ENCODE measurements at places on chromosomes 7 and 10. TPM values are rescaled to one million over a fixed set of nuclear protein-coding genes. Genes with fewer than 3 reads are reported as not detected.

Gene MYL10
- total RNA-seq: not detected

Gene CTTNBP2
- total RNA-seq: not detected

Gene FBXL13
- total RNA-seq: 0.54 TPM

Gene DGKI
- total RNA-seq: 30.2 TPM

Gene ABLIM1
- 14.2 TPM for total RNA-seq

Gene STEAP2
- not detected for total RNA-seq

Gene SH2D4B
- 0.18 TPM for total RNA-seq

- no peak for DNase-seq
Measured at GRCh38 chr7:28706584-28706983, 251.5 kb downstream of the TRIL start.

DNA sequence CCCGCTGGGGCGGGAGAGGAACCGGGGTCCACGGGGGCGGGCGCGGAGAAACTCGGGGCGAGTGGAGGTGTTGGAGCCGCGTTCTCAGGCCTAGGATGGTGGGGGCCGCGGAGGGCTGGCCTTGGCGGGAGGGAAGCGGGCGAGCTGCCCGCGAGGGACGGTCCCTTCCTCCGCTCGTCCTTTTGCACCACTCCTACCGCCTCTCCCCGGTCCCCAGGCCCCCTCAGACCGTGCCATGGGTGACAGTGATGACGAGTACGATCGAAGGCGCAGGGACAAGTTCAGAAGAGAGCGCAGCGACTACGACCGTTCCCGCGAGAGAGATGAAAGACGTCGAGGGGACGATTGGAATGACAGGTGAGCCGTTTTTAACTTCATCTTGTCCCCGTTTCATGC, 451 bp downstream of the SRRT start:
- peak; percentile 30 for DNase-seq

DNA sequence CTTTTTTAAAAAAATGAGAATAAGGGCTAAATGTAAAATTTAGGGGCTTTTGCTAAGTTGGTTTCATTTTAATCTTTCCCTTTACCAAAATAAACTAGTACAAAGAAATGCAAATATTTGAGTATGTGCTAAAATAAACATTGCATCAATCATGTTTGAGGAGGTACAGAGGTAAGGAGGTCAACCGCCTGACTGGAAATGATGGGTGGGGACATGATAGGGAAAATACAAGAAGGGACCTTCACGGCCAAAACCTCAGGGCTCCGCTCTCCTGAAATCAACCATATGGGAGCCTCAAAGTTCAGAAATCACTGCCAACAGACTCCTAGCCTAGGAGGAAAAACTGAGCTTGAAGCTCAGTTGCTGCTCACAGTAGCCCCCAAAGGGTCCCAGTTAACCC, 207.6 kb downstream of the AHR start:
- no peak for DNase-seq

DNA sequence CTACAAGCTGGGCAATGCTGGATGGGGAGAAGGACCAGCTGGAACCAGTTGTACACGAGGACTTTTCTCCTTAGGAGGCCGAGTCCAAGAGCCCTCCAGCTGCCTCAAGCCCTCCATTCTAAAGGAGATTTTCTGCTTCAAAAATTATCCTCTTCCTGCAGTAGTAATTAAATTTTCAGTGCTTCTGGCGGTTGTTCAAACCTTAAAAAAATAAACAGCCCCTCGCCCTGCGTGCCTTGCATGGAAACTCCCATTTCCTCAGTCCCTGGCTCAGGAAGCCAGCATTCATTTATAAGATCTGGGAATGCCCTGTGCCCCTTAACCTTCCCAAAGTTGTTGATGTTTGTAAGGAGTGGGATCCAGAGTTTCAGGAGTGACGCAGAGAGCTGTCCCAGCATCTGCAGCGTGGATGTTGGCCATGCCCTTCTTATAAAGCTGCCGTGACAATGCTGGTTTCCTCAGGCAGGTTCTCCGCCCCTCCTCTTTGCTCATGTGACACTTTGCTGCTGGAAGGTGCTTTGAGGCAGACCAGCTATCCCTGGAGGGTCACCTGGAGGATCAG, 24.0 kb upstream of the ACTR3B start:
- no peak for DNase-seq

- no peak for DNase-seq
Measured at GRCh38 chr10:127524908-127525665, 24.0 kb upstream of the NPS start.

GRCh38 chr10:95437669-95438068, 123.5 kb downstream of the SORBS1 start:
- no peak for DNase-seq

DNA sequence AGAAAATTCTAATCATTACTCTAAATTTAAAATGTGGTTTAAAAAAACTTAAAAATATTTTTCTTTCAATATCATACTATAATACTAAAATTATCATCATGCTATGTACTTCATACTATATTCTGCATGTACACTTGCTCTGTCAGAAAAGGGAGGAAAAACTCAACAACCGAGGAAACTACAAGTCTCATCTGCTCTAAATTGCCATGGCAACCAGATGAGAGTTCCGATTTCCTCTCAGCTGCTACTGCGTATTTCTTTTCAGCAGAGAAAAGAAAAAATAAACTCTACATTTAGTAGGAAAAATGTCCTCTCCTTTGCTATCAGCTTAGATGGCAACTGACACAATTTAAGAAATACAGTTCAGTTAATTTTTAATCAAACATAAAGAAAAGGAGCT, 178.9 kb downstream of the SRPK2 start:
- DNase-seq: no peak

DNA sequence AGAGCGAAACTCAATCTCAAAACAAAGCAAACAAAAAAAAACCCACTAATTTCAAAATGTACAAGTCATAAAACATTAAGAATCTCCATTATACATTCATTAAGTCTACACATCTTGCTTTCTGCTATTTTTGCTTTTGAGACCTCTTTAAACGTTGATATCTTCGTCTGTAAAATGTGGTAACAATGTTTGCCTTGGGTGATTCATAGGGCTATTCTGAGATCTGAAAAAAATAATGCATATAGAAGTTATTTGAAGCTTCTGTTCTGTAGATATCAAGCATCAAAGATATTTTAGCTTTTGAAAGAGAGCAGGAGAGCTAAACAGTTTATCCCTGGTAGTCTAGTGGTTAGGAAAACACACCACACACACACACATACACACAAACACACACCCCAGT, 158.1 kb upstream of the PLXDC2 start:
- DNase-seq: no peak

- DNase-seq: no peak
Measured at GRCh38 chr7:18241543-18242231, 214.0 kb upstream of the PRPS1L1 start.
